ENCODE measurements at places on chromosomes 5 and 9. TPM values are rescaled to one million over a fixed set of nuclear protein-coding genes. Genes with fewer than 3 reads are reported as not detected.

The SLC24A2 gene
- total RNA-seq, result 3.7 TPM

The BAAT gene
- under 0.01 TPM for total RNA-seq

The TDRD7 gene
- total RNA-seq, result 20.4 TPM

The IFNA4 gene
- not detected for total RNA-seq

The IRX2 gene
- under 0.01 TPM for total RNA-seq

DNA sequence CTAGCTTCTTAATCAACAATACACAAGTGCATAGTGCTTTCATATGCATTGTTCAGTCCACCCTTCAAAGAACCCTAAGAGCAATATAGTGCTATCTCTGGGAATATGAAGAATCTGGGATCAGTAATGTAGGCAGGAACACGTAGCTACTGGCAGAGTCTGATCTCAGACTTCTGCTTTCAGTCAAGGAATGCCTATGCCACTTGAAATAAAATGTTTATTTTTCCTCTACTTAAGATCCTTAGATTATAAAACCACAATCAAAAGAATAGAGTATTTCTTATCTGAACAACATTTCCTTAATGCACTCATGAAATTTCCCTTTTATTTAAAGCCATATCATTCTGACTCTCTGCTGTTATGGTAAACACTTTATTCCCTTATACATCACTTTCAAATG is 1407.8 kb upstream of the C9orf72 start:
- DNase-seq, result no peak

GRCh38 chr9:125444166-125444565 is 182.5 kb downstream of the GAPVD1 start:
- no peak for DNase-seq

- DNase-seq, result no peak
These were observed 91.8 kb upstream of the DMRT1 start for GRCh38 chr9:749716-750115.

- no peak for DNase-seq
These were observed 74.0 kb downstream of the GNAQ start for GRCh38 chr9:77957652-77958051.

DNA sequence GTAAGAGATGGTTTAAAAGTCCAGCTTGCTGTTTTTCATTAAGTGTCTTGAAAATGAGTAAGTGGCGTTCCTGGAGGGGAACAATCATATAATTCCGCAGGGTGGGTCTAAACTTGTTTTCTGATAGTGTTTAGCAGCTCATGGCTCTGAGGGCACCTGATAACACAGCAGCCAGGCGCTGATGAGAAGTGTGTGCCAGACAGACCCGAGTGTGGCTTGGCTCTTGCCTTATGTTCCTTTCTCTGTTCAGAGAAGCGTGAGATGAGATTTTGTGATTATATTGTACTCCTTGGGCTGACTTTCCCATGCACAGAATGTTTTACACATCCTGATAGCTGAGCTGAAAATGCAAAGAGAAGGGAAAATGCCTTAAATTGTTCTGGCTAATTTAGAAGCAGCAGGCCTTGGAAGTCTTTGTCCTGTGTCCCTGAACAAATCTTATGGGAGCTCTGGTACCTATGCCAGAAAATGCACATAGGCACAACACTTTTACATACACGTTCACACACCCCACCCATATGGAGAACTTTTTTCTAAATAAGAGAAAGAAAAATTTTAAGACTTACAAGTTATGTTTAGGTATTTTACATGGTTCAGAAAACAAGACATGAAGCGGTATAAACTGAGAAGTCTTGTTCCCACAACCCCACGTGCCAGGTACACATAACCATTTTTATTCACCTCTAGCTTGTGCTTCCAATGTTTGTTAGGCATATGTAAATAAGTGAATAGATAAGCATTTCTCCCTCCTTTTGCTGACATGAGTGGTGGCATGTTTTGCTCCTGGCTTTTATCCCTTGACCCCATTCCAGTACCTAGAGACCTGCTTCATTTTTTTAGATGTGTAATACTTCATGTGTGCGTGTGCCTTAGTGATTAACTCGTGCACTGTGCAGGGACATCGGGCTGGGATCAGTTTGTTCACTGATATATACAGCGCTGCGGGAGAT is 152.2 kb upstream of the OTULINL start:
- DNase-seq, result no peak

GRCh38 chr5:11477786-11478185 is 426.5 kb downstream of the CTNND2 start:
- DNase-seq, result no peak

DNA sequence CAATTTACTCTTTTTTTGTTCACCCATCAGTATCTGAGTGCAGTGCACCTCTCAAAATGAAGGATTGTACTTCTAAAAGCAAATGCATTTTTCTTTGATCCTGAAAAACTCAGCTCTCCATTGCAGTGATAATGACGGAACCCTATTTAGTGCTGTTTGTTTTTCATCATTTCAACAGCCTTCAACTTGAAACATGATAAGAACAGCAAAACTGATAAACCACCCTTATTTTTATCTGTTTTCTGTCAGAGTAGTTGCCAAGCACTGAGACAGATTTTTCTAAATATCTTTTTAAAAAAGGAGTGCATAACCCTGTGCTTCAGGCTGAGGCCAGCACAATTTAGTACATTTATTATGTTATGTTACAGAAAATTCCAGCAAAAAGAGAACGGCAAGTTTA is 549.8 kb upstream of the DMAC1 start:
- no peak for DNase-seq

GRCh38 chr9:136009516-136009915 is 48.3 kb upstream of the UBAC1 start:
- DNase-seq, result no peak
